ENCODE measurements at places on chromosomes 3 and 15. TPM values are rescaled to one million over a fixed set of nuclear protein-coding genes. Genes with fewer than 3 reads are reported as not detected.

DNA sequence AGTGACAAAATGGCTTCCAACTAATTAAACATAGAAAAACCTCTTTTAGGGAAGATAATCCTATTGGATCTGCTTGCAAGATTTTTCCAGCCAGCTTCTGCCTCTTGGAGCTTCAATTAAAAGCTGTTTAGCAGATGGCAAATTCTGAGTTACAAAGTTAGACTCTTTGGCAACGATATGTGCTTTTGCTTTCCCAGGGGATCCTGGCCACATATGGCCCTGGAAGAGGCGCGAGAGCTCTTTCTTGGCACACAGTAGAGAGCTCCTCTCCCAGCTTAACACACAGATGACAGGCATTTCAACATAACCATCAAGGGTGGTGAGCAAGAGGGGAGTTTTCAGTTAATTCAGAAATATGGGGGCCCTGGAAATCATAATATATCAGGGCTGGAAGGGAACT is 41.6 kb upstream of the GALNT15 start:
- DNase-seq: no peak

Gene FAM81A
- 0.35 TPM for total RNA-seq

Gene HCLS1
- 82.1 TPM for total RNA-seq

- DNase-seq: no peak
Observed at GRCh38 chr3:45010811-45011333, 15.2 kb upstream of the CLEC3B start.

GRCh38 chr3:190533511-190534281 is 19.8 kb downstream of the IL1RAP start:
- peak; percentile 90 for DNase-seq

GRCh38 chr3:55000546-55000945 is 72.7 kb upstream of the LRTM1 start:
- DNase-seq: no peak

DNA sequence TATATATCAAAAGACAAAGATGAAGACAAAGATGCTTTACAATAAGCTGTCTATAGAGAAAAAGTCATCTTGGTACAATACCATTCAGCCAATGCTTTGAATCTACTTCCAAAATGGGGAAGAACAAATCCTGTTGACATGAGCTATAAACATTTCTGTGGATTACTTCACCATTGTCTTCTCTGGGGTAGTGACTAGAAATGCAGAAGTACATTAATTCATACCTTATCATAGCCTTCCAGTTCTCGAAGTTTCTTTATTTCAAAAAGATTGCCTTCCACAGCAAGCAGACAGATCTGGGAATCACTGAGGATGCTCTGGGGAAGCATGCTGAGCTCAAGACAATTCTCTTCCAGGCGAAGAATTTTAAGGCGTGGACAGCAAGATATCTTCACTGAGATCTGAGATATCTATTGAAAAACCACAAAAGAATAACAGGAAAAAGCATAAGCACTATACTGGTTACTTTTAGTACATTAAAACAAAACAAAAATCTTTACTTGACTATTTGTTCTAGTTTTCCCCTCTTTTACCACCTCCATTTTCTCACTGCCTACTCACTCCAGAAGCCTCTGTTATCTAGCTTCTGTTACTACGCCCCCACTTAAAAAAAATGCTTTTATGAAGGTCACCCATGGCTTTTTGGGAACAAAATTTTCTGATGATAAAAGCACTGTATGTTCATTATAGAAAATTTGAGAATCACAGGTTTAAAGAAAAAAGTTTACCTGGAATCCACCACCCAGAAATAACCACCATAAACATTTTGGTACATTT is 3.6 kb downstream of the LRRC57 start:
- no peak for DNase-seq

Gene CAPN3
- 6.7 TPM for total RNA-seq

DNA sequence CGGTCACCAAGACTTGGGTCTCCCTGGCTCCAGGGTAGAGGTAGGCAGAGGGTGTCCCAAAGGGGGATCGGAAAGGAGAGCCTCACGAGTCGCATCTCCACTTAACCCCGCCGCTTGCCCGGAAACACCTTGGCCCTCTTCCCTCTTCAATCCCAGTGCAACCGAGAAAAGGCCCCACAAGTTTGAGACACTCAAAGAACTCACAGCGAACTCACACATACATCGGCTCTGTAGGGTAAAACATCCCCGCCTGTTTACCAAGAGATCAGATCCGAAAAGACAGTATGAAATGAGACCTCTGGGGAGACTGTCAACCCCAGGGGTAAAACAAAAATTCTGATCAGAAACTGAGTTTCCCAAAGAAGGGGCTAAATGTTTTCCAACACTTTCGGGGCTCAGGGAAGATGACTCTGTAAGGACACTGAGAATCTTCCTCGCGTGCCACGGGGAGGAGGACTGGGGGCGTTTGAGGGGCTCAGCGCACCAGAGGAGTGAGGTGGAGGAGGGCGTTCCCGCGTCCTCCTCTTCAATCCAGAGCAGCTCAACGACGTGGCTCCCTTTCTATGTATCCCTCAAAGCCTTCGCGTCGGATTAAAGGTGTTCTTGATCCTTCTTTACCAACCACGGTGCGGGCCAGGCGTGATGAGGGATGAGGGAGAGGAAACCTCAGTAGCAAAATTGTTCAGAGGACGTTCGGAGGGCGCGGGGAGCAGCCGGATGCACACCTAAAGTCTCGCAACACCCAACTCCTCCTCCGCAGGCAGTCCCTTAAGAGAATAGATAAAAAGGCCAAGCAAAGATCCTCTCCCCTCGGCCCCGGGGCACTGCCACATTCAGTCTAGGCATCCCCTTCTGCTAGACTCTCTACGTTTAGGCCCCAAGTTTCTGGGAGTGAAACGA is 3.7 kb downstream of the WNT5A start:
- no peak for DNase-seq

GRCh38 chr3:149442043-149442442 is 32.5 kb upstream of the TM4SF4 start:
- DNase-seq: no peak

GRCh38 chr3:69767571-69767970 is 28.3 kb downstream of the MITF start:
- no peak for DNase-seq

GRCh38 chr15:59005579-59005978 is 18.1 kb downstream of the RNF111 start:
- no peak for DNase-seq

DNA sequence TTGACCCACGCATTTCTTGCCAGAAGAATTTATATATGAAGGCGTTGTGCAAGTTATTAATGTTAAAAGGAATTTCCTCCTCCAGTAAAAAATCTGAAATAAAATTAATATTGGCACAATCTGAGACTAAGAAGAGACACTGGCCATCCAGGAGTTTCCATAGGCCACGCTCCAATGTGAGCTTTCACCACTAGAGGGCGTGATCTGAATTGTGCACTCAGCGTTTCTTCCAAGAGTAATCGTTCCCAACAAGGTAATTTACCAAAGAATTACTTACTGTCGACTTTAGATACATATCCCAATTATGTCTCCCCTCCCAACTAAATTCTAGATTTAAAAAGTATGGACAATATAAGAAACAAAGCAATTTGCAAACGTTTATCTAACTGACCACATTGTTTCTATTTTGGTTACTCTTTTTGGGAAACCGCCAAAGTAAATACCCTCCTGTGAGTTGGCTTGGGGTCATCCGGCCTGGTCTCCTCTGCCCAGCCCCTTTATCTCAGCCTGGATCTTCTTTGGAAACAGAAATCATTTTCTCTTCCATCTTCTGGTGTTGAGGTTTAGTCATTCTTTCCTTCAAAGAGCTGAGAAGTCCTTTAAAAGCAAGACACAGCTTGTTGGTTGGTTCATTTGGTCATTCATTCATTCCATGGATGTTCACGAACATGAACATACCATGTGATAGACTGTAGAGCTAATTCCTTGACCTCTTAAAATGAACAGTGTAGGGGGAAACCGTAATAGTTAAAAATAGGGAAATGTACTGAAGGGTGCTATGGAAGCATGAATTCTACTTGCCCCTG is 26.2 kb downstream of the POLR2M start:
- DNase-seq: no peak

Gene GPR171
- total RNA-seq: 1.8 TPM

GRCh38 chr3:187063286-187064121 is 75.8 kb downstream of the RPL39L start:
- DNase-seq: no peak

Gene ECE2
- not detected for total RNA-seq

Gene IL5RA
- total RNA-seq: not detected

- DNase-seq: no peak
Observed at GRCh38 chr3:53809764-53810400, 36.3 kb downstream of the CHDH start.

DNA sequence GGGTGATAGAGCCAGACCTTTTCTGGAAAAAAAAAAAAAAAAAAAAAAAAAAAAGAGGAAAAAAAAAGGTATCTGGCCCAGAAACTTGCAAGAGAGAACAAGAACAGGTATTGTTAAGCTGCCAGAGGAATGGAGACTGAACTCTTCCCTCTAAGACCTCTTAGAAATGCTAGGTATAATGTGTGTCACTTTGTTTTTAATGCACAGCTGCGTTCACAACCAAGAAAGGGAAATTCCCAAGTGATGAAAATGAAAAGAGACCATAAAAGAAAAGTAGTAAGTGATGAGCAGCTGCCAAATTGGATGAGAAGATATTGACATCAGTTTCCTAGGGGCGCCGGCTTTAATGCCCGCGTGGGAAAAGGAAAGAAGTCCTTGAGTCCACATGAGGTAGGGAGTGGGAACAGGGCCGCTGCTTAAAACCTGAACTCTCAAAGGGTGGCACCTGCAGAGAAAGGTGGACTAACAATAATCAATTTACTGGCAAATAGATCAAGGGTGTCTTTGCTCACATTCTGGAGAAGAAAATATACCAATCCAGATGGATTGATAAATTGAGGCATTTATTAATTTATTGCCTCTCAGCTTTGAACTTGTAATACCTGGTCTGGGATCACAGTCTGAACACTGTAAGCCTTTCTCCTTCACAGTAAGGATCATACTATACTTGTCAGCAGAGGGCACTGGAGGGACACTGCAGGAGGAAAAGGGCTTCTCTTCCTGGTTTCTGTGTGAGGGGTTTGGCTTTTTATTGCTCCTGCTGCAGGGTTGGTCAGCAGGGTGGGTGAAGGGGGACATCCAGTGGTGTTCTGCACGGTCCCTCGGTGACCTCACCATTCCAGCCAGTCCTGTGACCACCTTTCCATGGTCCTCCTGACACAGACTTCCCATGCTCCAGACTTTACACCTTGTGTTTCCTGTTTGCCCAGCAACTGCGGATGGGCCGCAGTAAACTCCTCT is 131.6 kb downstream of the AQP9 start:
- DNase-seq: no peak

DNA sequence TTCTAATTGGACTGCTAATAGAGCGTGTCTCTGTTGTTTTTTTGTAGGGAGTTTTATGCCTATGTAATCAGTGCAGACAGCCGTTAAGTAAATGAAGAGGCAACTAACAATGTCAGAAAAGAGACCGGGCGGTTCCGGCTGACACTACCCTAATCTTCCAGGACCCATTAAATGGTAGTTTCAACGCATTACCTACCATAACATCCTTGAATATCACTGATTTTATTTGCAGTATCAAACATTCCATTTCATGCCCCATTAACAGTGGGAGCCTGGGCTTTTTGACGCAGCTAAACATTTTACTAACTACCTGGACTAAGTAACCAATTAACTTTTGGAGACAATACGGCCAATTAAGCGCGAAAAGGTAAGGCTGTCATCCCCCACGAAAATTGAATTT is 832.9 kb upstream of the NR2F2 start:
- DNase-seq: no peak

Gene RTP3
- not detected for total RNA-seq

Gene FRMD4B
- 30.5 TPM for total RNA-seq

- DNase-seq: no peak
Observed at GRCh38 chr3:101970905-101971304, 121.6 kb downstream of the NFKBIZ start.

Gene ACAN
- 1.4 TPM for total RNA-seq

Measured in mesenteric fat pad (tissue), 1 donor.